Stimulated activated CD4-positive, alpha-beta T cell treated with anti-CD3 and anti-CD28 coated beads, TNF-alpha, amount 100 ng/mL, for 24 hours (primary cell): ENCODE measurements at places on chromosomes 1 and 21.

DNA sequence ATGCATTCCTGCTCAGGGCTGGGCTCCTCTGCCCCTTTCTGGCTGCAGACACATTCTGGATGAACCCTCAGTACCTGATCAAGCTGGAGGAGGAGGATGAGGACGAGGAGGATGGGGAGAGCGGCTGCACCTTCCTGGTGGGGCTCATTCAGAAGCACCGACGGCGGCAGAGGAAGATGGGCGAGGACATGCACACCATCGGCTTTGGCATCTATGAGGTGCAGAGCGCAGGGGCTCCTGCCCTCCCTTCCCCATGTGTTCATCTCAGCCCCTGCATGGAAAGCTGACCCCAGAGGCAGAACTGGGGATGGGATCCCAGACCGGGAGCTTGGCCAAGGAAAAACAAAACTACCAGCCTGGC is 43.1 kb downstream of the CAPN2 start:
- no peak for DNase-seq

DNA sequence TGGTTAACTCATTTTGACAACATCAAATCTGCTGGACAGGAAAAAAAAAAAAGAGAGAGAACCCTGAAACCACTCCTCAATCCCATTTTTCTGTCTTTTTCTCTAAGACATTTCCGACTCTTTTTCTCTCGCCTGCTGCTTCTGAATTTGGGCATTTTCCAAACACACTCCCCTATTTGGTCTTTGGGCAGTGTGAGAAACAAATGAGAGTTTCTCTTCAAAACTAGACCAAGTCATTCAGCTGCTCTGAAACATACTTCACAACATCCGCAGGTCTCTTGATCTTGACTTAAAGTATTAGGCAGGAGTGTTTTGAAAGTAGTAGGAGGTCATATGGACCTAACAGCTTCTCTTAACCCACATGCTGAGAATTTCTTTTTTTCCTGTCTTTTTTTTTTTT is 364.8 kb upstream of the ESRRG start:
- DNase-seq: no peak

- DNase-seq: no peak
Observed at GRCh38 chr1:27634985-27635367, at the start of gene FGR. TSS of gene FGR (minus strand) at chr1:27635185. CDS start at chr1:27623916, 11,269 bp downstream.

- DNase-seq: peak; percentile 72
Observed at GRCh38 chr1:155091071-155092051, 12.7 kb downstream of the EFNA3 start.

DNA sequence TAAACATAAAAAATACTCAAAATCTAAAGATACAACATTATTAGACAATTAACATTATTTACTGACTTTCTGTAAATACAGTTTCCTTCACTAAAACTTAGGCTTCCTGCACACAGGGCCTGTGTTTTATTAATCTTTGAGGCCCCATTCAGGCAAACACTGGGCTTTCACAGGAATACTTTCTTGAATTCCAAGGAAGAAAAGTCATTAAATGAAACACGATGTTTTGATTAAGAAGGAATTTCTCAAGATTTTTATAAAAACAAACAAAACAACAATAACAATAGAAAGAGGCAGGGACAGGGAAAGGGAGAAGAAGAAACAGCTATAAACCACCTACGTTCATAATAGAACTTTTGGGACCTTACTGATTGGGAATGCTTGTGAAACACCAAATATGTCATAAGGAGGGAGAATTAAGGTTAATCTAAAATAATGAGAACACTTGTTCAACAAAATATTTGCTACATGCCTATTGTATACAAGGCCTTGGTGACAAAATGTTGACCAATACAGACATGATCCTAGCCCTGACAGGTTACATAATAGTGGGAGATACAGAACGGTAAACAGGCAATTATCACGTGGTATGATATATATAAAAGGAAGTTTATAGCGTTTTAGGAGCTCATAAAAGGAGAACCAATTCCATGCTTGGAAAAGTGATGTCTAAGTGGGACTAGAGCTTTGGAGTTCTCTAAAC is 3.6 kb downstream of the DDAH1 start:
- DNase-seq: no peak

- no peak for DNase-seq
Observed at GRCh38 chr1:204045430-204045829, 27.5 kb upstream of the SOX13 start.

GRCh38 chr21:37149411-37149810 is 76.4 kb downstream of the TTC3 start:
- DNase-seq: no peak

DNA sequence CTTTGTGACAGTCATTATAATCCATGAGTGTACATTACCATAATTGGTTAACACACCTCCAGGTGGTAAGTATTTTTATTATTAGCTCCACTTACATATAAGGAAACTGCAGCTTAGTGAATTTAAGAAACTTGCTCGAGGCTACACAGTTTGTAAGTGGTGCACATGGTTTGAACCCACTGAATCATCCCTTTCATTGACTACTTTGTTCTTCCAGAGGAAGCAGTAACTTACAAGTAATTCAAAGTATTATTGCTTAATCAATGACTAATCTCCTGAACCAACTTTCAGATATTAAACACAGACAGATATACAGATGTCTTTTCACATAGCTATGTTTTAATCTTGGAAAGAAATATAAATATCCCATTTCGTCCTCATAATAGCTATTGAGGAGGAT is 18.7 kb upstream of the CLDN8 start:
- no peak for DNase-seq

DNA sequence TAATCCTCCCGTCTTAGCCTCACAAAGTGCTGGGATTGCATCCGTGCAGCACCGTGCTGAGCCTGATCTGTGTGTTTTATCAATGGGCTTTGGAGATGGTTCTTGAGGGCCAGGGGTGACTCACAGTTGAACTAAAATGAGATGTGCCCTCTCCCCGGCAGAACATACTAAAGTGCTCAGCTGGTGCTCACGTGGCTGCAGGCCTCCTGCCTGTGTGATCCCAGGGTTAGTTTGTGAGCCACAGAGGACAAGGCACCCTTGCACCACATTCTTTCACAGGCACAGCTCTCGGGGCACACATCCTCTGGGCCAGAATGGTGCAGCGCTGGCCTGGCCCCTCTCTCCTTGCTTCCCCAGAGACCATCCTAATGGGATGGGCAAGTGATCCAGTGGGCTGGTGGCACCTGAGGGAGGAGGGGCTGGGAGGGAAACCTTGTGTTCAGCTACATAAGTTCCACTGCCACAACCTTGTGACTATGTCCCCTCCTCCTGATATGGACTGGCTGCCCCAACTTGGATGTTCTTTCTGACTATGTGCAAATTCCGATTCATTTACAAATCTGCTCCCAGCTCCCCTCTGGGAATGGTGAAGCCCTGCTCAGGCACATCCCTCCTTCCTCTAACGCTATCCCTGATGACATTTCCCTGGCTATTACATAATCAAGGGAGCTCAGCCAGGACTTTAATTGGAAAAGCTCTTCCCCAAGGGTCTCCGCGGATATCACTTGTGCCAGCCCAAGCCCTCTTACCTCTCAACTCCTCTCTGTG is 197.0 kb upstream of the EDN2 start:
- DNase-seq: no peak

GRCh38 chr1:167165948-167166689 is 54.6 kb upstream of the POU2F1 start:
- no peak for DNase-seq

DNA sequence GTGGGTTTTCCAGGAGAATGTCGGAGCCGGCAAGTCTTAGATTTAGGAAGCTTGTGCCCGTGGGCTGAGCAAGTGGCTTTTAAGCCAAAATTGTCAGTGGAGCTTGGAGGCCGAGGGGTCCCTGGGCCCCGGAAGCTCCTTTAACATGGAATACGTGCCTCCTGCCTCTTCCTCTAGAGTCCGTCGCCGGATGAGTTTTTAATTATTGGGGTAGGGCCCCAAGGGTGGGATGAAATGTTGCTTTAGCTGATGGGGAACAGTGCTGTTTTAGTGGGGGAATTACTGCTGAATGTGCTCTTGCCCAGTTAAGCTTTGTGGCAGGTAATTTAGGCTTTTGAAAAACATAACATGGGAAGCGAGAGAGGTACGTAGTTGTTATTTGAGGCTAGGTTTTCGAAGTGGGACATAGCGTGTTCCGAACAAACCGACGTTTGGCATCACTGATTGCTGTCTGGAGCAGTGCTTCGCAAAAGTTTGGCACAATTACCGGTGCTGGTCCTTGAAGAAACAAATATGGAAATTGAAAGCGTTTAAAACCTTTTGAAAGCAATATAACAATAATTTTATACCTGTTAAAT is 786 bp downstream of the RPL5 start:
- no peak for DNase-seq
